Frontal cortex (tissue), 4 donors: ENCODE measurements at places on chromosomes 11 and 22.

- no peak for DNase-seq
Measured at GRCh38 chr22:41876275-41876674, 38.6 kb downstream of the SHISA8 start.

- DNase-seq: no peak
Measured at GRCh38 chr11:69696749-69697468, 6.9 kb downstream of the FGF19 start.

- no peak for DNase-seq
Measured at GRCh38 chr22:49255741-49256318, 571.8 kb downstream of the BRD1 start.

GRCh38 chr22:32338757-32339156 is 18.9 kb upstream of the RFPL3 start:
- no peak for DNase-seq
